ENCODE measurements at places on chromosomes 5 and 9. TPM values are rescaled to one million over a fixed set of nuclear protein-coding genes. Genes with fewer than 3 reads are reported as not detected.

- DNase-seq: no peak
These were observed 187.5 kb downstream of the MED10 start for GRCh38 chr5:6190838-6191237.

DNA sequence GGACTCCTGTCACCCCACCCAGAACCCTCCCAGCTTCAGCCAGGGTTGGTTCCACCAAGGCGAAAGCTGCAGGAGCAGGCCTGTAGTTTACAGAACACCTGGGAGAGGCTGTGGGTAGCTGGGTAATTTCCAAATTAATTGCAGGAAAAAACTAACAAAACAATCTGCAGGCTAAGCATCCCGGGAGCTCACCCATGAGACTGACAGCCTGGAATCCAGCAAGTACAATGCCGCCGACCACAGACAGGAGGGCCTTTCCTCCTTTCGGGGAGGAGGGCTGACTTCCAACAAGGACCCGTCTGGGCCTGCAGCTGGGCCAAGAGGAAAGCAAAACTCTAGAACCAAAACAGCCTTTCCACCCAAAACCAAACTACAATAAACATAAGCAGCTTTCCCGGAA, 10.3 kb downstream of the FOXE1 start:
- DNase-seq: no peak

GRCh38 chr9:93903886-93904648, 51.1 kb downstream of the BARX1 start:
- no peak for DNase-seq

DNA sequence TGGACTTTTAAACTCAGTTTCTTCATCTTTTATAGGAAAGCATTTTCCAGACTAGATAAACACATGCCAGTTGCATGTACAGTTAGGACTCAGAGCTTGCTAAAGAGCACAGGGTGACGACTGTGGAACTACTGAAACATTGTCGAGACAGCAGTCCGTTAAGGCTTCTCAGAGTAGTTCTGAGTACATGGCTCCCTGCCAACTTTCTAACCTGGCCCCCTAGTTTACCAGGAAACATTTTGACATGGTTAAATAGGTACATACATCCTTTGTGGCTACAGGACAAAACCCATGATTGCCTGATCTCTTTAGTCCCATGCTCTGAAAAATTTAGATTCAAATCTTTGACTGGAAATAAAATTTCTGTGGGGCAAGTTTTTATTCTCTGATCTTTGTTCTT, 129.7 kb downstream of the SLF1 start:
- no peak for DNase-seq

GRCh38 chr5:55994495-55994997, at the start of gene IL6ST:
IL6ST (minus strand) TSS chr5:55994963; CDS start chr5:55976278, 18,685 bp downstream.
- DNase-seq: no peak

DNA sequence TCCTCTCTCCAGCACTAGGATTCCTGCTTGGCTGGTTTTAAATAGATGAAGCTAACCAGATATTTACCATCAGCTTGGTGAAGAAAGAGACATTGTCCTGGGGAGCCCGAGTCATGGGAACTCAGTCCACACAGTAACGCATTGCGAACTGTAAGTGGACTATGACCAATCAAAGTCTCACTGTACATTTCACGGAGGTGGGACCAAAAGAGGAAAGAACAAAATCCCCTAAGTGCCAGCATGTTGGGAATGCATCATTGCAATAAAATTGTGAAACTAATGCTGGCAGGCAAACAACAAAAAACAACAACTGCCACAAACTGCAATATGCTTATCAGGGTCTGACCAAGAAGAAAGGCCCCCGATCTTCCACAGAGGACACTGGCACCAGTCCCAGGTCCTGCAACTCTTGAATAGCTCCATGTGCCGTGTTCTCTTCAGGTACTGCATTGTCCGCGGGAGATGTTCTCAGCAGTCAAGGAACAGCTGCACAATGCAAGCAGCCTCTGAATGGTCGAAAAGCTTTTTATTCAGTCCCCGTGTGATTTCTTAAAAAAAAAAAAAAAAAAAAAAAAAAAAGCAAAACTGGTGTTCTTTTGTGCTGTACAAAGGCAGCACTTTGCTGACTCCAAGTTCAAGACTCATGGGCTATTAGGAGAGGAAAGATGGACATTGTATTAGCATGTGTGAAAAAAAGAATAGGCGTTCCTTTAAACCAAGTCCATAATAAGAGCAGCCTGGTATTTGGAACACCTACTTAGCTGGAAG, 38.1 kb downstream of the SEMA6A start:
- no peak for DNase-seq

DNA sequence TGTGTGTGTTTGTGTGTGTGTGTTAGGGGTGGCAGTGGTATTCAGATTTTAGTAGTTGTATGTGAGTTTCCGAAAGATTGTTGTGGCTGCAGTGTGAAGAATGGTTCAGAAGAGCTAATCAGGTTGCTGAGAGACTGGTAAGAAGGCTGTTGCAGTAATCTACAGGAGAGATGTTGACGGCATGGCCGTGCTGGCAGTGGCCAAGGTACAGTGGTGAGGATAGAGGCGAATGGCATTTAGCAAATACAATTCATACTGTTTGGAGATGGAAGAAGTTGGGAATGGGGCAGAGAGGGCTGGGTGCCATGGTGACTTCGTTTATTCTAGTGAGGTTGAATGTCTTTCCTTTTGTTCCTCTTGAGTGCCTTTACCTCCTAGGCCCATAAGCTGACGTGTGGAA, 77.5 kb upstream of the SPATA31D4 start:
- DNase-seq: no peak

DNA sequence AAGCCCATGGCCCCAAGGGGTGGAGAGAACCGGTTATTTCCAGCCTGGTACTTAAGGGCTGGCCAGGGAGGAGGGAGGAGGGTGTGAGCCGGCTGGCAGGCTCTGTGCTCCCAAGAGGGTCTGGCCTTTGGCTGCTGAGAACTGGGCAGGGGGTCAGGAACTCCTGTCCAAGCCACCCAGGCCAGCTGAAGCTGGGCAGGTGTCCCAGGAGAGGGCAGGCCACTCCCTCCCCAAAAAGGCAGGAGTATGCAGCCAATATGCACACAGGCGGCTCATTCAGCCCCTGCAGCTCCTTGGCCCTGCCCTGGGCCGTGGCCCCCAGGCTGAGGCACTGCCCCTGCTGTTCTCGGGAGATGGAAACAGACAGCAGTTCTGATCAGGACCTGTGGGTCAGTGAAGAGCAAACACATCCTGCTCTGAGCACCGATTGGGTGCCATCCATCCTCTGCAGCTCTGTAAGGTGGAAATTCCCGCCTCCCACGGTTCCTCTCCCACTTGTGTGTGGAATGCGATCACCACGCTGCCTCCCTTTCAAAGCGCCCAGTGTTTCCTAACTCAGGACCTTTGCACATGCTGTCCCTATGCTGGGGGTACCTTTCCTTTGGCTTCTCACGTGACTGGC, 17.1 kb upstream of the KIF12 start:
- no peak for DNase-seq

DNA sequence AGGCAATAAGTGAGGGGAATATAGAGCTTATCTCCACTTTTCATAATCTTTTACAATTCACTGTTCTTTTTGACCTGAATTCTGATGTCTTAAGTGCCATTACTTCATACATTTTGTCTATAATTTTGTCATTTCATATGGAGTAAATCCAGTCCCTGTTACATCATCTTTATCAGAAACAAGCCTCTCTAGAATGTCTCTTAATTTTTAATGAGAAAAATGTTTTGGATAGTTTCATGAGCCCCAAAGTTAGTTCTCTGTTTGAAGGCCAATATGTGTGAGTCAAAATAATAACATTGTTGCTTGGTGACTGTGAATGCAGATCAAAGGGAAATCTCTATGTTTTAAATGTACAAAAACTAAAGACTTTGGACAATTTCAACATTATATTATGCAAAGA, 329.6 kb upstream of the ARRDC3 start:
- no peak for DNase-seq

DNA sequence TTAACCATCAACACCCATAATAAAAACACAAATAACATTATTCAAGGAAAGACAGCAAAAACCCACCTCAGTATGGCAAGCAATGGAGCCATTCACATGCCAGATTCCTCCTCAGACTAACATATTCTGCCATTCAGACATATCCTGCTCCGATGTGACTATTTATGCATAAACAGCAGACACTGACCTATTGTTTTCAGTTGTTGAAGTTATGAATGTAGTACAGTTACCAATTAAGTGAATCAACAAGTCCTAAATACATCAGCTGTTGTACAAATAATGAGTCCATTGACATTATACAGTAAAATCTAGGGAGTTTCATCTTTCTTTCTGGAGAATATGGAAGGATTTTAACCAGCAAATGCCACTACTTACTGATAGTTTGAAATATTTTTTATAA, 131.7 kb downstream of the DENND1A start:
- DNase-seq: no peak

DNA sequence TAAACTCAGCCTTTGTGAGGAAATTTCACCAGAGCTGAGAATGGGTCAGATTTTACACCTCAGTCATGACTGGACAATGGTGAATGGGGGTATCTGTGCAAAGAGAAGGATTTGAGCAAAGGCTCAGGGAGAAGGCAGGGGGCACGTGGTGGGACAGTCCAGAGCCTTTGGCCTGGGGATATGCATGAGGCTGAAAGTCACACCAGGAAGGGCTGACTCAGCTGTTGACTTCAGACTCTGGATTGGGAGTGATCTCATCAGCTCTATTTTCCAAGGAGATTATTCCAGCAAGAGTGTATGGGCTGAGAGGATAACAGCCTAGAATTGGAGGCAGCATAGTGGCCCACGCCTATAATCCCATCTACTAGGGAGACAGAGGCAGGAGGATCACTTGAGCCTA, 53.6 kb downstream of the SAXO1 start:
- DNase-seq: no peak

GRCh38 chr9:9719373-9720112, 893.3 kb downstream of the PTPRD start:
- DNase-seq: no peak

- peak; percentile 74 for DNase-seq
These were observed 39.5 kb upstream of the GLIS3 start for GRCh38 chr9:4339357-4339756.

GRCh38 chr5:151935135-151935695, 10.6 kb upstream of the GLRA1 start:
- DNase-seq: no peak

DNA sequence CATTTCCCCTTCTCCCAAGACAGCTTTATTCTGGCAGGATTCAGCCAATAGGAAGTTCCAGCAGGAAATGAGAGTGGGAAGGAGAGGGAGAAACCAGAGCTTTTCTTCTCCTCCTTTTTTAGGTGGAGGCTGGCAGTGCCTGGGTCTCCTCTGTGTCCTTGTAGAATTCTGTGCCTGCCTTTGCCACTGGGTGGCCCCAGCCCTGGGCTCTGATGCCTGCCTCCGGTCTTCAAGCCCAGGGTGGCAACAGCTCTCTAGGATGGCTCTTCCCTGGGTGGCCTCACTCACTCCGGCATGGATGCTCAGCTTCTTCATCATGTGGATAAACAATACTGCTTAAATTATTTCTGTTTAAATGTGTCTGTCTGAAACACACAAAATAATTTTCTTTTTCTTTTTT, 694.8 kb downstream of the SEMA5A start:
- DNase-seq: no peak

GRCh38 chr9:101409079-101409477, 10.4 kb downstream of the ZNF189 start:
- DNase-seq: no peak

Gene FOXB2
- not detected for total RNA-seq

Gene BSPRY
- 0.15 TPM for total RNA-seq

Gene C9orf50
- not detected for total RNA-seq

Gene CENPH
- 13.1 TPM for total RNA-seq

Gene ADAMTS19
- total RNA-seq: 6.9 TPM

Gene PGM5
- total RNA-seq: 1.2 TPM

Gene ENHO
- 4.1 TPM for total RNA-seq

Gene ERAP2
- total RNA-seq: 0.08 TPM

Gene OR1Q1
- total RNA-seq: not detected

Gene IGFBPL1
- 9.1 TPM for total RNA-seq

Gene CXXC5
- total RNA-seq: 37.3 TPM

Data from endothelial cell (in vitro differentiated cells).